ENCODE measurements at places on chromosomes 4 and X.

- DNase-seq: no peak
Observed at GRCh38 chrX:99033226-99033901, 1376.7 kb downstream of the PCDH19 start.

- DNase-seq: no peak
Observed at GRCh38 chr4:13162886-13163285, 321.3 kb downstream of the RAB28 start.

GRCh38 chr4:140611854-140612253 lies 43.1 kb upstream of the UCP1 start:
- no peak for DNase-seq

GRCh38 chr4:99329876-99330275 lies 8.7 kb upstream of the ADH1B start:
- DNase-seq: no peak

DNA sequence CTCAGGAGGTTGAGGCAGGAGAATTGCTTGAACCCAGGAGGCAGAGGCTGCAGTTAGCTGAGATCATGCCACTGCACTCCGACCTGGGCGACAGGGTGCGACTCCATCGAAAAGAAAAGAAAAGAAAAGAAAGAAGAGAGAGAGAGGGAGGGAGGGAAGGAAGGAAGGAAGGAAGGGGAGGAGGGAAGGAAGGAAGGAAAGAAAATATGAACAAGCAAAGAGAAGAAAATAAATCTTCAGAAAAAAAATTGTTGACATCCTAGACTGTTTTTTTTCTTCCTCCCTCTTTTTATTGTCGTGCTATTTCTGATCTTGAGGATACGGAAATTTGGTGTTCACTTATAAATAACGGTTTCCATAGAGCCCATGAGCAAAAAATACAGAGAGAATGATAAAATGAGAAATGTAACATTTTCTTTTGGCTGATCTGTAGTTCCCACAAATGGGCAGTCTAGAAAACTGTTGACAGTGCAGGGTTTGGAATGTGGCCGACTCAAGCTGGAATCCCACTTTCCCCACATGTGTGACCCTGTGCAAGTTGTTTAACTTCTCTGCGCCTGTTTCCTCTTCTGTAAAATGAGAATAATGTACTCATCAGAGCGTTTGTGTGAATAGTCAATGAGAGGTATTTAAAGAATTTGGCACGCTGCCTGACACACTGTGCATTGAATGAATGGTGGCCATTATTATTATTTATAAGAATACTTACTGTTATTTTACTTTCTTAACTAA lies 19.4 kb downstream of the SORBS2 start:
- DNase-seq: no peak

DNA sequence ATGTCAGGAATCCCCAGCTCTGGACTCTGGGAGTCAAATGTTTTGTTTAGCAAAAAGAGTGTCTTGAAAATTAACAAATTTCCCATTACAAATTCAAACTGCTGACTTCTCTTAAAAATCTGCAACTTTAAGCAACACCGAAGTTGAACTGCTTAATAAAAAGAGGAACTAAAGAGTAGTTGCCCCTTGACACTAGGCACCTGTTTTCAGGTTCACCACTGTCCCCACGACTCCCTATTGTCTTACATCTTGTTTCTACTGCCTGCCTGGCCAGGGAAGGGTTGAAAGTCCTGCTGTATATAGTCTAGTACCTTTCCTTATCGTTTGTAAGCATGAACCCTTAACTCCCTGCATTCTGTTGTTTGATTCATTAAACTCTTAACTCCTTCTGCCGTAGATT lies 173.9 kb downstream of the SCFD2 start:
- DNase-seq: no peak

DNA sequence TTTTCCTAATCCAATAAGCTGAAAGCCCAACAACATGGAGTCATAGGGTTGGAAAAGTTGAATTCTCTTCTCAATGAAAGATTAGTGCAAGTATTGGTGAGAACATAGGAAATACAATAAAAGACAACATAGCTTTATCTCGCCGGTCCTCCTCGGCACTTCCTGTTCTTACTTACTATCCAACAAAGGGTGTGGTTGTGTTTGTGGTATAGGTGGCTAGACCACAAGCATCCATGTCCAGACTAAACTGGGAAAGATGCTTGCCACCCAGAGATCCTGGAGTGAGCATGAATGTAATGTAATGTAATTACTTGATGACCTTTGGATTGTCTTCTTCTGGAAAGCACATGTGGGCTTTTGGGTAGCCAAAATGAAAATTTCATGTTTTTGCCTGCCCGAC lies 223.8 kb downstream of the CPE start:
- DNase-seq: no peak

DNA sequence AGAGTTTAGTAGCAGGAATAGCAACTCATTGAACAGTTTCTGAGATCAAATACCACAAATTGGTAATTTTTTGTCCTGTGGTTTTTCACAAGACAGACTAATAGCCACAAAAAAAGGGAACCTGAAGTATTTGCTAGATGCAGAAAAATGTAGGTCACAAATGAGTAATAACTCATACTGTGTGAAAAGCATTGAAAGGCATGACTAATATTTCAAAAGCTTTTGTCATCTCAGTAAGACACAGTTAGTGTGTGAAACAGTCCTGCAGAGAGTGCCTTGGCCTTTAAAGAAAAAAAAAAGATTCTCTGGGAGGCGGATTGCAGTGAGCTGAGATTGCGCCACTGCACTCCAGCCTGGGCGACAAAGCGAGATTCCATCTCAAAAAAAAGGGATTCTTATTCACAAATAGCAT lies 31.4 kb upstream of the SLC25A31 start:
- no peak for DNase-seq

DNA sequence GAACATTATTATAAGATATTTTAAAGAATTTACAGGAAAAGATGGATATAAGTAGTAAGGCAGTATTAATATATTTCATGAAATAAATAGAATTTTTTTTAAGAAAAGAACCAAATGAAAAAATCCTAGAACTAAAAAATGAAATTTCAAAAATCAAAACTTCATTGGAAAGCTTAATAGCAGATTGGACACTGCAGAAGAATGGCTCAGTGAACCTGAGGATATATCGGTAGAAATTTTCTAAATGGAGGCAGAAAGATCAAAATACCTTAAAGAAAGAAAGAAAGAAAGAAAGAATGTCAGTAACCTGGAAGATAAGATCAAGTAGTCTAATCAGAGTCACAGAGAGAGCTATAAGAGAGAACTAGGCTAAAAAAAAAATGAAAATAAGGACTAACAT lies 21.3 kb upstream of the FAM13A start:
- DNase-seq: no peak

DNA sequence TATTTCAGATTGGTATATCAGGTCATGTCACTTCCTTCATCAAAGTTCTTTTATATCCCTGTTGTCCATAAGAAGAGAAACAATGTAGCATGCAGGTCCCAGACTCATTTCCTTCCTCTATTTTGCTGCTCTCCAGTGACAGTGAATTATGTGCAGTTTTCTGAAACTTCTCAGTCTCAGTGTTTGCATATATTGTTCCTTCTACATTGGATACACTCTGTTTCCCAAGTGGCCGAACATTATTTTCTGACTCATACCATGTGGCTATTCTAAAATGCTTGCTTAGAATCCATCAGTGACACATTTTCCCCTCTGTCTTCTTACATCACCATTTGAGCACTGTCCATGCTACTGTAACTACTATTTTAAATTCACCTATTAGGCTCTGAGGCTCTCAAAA lies 305.7 kb downstream of the PDHA2 start:
- no peak for DNase-seq

- no peak for DNase-seq
Observed at GRCh38 chr4:129998436-129999150, 902.6 kb downstream of the C4orf33 start.

DNA sequence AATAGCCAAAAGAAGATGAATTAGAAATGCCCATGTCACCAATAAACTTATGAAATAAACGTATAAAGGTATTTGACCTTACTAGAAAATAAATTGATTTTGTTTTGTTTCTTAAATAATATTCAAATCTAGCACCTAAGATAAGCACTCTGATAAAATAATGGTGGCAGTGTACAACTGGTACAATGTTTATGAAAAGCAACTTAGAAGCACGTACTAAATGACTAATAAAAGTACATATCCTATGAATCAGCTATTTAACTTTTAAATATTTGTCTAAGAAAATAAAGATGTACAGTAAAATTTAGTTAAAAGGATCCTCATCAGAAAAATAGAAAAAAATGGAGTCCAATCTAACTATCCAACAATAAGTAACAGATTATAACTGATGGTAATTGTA lies 6.7 kb downstream of the MANBA start:
- DNase-seq: no peak

DNA sequence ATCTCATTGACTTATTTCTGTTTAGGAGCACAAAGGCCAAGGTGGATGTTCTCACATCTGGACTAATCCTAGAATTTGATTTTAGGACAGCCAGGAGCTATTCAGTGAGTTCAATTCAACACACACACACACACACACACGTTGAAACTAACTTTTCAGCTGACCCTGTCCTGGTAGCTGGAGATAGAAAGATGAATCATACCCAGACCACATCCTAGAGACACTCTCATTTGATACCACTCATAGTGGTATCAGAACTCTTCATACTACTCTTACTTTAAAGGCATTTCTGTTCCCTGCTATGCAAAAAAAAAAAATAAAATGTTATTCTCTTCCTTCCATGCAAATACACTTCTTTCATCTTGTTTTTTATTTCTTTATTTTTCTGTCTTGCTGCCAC lies 36.7 kb downstream of the KLF8 start:
- no peak for DNase-seq

DNA sequence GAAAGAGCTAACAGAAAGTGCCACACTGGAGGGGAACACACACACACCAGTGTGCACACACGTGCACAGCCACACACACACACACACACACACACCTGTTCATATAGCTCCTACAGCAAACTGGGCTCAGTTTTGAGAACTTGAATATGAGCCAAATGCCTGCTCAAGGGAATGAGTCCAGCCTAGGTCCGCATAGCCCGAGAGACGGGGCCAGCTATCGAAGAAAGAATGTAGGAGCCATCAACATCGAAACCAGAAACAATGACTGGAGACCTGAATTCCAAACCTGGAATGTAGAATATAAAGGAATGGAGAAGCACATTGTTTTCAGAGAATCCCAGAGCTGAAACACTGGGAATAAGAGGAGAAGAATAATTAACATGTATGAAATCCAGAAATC lies 37.6 kb upstream of the ERVMER34-1 start:
- no peak for DNase-seq

DNA sequence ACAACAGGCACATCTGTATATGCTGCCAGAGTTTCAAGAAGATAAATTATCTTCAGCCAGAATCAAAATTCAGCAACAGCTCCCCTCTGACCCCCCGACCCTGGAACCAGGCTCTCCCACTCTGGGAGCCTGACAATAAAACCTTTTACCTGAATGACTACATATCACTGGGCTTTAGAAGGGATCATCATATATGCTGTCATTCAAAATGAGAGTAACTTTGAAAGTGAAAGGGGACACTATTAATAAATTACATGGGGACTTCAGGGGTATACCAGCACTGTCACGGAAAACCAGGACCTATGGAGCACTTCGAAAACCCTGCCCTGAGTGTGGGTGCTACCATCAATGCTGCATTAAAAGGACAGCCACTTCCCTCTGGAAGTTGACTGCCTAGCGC lies 26.2 kb downstream of the TSPAN5 start:
- DNase-seq: no peak

DNA sequence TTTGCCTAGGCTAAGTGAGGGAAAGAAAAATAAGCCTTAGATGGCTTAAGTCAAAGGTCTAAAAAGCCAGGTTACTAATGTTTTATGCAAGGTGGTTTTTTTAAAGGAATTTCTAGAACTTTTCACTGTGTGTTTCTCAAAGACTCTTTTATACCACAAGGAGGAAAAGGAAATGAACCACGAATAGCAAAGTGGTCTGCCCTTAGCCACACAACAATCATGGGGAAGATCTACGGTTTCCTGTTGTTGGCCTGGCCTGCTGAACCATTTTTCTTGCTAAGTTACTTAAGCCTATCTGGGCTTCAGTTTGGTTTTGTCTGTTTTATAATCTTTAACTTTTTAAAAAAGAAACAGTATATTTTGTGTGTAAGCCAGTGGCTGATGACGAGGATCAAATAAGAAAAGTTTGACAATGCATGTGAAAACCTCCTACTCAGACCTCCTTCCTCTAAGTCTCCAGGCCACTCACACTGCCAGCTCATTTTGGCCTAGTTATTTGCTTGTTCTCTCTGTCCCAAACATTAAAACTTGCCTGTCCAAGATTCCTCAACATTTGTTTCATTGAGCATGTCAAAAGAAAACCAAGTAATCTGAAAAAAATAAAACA lies 56.7 kb upstream of the COL25A1 start:
- no peak for DNase-seq

- no peak for DNase-seq
Observed at GRCh38 chr4:52959541-52959940, 97.4 kb downstream of the RASL11B start.

GRCh38 chr4:162706051-162706450 lies 460.6 kb downstream of the NAF1 start:
- DNase-seq: no peak

DNA sequence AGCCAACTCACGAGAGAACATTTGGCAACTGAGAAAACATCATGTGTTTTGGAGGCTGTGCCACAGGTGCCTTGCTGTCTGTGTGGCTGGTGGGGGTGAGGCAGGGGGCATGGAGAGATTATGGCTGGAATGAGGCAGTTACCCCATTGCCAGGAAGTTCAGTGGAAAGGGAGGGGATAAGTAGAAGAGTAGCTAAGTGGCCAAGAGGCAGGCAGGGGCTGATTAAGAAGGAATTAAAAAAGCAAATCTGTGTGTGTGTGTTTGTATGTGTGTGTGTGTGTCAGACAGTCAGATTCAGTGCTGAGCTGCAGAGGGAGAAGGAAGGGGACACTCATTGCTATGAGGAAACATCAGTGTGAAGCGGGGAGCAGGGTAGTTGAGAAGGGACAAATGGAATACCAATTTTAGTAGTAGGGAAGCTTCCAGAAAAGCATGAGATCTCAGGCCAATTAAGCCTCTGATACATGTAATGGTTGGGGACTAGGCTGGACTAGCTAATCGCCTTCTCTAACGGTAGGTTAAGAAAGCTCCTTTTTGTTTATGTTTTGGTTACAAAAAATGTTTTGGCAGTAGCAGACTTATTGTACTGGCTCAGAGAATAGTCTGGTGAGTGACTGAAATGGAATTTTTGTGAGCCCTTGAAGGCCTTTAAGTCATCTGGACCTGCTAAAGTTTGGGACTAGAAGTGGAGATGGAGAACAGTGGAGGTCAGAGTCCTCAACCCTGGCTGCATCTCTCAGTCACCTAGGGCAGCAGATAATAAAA lies 18.5 kb downstream of the TMEM164 start:
- no peak for DNase-seq

DNA sequence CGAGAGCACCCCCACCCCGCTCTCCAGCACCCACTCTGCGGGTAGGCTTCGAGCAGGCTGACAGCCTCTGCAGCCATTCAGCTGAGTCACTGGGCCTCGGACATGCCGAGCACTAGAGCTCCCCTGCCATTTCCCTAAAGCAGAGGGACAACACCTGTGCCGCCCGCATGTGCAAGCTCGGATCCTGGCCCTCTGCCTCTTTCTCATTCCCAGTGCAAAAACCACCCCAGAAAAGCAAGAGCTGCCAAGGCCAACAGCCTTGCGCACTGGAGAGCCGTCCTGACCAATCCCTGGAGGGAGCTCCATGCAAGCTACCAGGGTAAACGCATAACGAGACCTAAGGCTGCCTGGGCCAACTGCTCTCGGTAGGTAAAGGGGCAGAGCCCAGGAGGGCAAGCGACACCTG lies 5.3 kb downstream of the HCFC1 start:
- DNase-seq: no peak

Data from cortex of kidney (tissue), 1 donor.